ENCODE measurements at places on chromosomes 12 and 14.

DNA sequence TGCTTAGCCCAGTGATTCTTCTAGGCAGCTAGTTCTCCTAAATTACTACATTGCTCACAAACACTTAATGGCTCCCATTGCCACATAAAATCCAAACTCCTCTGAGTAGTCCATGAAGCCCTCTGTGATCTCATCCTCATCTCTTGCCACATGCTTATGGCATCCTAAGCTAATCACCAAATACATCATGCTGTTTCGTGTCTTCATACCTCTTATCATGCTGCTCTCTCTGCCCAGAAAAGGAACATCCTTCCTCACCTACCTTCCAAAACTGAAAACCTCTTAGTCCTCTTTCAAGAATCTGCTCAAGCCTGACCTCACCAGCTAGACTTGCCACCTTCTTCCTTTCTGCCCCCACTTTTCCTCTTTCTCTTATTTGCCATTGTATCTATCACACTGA lies 108.5 kb downstream of the DUSP6 start:
- DNase-seq: no peak

- DNase-seq: no peak
Observed at GRCh38 chr12:50862316-50862715, 19.6 kb downstream of the TMPRSS12 start.

DNA sequence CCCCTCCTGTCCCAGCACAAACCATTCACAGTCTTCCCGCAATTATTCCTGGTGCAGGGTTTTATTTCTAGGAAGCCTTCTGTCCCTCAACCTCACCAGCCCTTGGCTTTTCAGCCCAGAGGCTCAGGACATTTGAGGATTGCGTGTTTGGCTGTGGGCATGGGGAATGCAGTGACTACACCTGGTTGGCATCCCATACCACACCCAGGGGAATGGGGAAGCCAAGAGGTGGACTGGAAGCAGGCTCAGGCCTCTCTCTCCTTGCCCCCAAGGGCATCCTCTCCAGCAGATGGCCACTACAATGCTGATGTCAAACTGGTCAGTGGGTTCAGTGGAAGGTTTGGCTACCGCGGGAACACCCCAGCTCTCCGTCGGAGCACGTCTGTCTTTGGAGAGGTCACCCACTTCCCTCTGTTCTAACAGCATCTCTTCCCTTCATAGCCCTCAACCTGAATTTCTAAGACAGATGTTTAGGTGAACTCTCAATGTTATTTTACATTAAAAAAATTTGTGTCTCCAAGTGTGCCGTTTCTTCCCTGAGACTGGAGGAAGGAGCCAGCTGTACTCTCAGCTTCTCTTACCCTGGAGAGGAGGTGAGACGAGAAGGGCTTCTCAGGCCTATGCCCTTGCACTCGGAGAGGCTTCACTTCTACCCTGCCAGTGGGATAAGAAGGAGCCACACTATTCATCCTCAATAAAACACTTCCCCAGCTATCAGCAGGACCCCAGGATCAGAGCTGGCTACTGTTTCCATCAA lies 35.5 kb downstream of the DCAF4 start:
- no peak for DNase-seq

GRCh38 chr14:39180553-39180952 lies 5.5 kb downstream of the PNN start:
- no peak for DNase-seq
